Dorsolateral prefrontal cortex (tissue), 122 donors: ENCODE measurements at places on chromosomes 11 and 22. TPM values are rescaled to one million over a fixed set of nuclear protein-coding genes. Genes with fewer than 3 reads are reported as not detected.
A peak's percentile ranks its signal among the peaks of the same experiment; 100 is the strongest.

DNA sequence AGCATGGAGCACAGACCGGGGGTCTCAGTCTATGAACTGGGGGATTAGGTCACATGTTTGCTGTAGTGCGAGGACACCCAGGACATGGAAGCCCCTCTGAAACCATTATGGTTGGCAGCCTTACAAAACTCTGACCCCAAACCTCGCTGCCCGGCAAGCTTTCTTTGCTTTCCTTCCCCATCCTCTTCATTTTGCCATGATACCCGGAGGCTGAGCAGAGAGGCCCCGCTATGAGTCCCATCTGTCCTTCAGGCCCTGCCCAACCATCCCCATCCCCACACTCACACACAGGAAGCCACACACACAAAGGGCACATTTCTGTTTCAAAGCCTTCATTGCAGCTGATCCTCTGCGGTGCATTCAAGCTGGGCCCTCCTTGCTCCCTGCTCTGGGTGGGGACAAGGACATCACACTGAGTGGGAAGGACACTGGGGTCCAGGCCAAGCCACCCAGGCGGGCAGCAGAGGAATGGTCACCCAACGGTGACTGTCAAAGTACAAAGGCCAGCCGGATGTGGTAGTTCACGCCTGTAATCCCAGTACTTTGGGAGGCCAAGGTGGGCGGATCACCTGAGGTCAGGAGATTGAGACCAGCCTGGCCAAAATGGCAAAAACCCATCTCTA lies 176.5 kb downstream of the CTTN start:
- DNase-seq, result no peak

Gene PRRG4
- total RNA-seq, result 0.48 TPM

DNA sequence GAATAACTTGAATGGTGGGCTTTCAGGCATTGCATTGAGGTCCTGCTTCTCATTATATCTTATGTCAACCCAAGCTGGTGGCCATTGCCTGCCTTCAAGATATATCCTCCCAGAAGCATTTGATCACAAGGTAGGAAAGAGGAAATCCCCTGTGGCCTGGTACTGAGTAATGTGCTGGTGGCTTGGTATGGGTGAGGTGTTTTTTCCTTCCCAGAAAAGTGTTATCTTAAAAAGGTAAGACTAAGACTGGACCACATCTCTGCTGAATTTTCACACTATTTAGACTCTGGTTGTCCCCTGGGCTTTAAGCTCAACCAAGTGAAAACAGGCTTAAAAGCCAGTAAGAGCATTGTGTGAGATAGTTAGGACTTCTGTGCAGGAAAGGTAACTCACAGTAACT lies 3.7 kb downstream of the INSC start:
- no peak for DNase-seq

DNA sequence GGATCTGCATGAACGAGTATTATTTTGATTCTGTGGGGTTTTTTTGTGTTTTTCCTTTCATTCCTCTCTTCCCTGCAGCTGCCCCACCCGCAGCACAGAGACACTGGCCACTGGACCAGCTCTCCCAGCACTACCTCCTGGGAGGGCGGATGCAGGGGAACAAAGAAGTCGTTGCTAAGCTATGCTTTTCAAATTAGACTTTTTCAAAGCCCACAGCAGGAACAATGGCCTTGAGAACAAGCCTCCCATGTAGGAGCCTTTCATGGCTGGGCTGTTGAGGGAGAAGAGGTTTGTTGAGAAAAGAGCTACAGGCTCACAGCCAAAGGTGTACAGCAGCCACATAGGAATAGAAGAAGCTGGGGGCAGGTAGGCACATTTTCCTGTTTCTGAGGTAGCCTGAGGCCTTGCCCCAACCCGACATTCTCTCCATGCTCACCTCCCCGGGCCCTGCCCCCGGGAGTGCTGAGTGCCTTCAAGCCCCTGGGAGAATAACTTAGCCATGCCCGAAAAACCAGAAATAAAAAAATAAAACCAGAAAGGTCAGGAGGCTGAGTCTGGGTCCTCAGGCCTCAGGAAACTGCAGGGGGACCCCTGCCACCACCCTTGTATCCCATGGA lies 20.5 kb upstream of the SYT12 start:
- DNase-seq, result no peak

Gene OR4A16
- total RNA-seq, result not detected

GRCh38 chr22:48740086-48740730 lies 1087.5 kb downstream of the BRD1 start:
- DNase-seq, result peak; percentile 44

Gene LDLRAD3
- total RNA-seq, result 16.8 TPM

Gene CASP4
- 12.3 TPM for total RNA-seq

DNA sequence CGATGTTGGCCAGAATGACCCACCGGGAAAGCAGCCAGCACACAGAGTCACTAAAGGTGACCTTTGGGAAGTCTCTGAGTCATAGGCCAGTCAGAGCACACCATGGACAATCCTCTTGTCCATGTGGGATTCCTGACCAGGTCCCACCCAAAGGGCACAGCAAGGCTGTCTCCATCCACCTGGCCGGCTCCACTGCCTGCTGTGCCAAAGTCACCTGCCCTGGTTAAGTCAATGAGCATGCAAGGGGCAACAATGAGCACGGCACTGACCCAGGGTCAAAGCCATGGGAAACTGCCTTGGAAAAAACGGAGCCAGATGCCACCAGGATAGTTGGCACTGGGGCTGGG lies 49.8 kb downstream of the SHANK2 start:
- no peak for DNase-seq

GRCh38 chr22:21938071-21938822 lies 14.4 kb downstream of the PPM1F start:
- DNase-seq, result peak; percentile 96

GRCh38 chr11:2272228-2272945 lies 2.0 kb upstream of the ASCL2 start:
- peak; percentile 34 for DNase-seq

Gene ACR
- total RNA-seq, result 0.65 TPM

Gene SCGB1D2
- total RNA-seq, result 1.9 TPM

- no peak for DNase-seq
Measured at GRCh38 chr11:76134239-76134638, 72.1 kb downstream of the WNT11 start.

DNA sequence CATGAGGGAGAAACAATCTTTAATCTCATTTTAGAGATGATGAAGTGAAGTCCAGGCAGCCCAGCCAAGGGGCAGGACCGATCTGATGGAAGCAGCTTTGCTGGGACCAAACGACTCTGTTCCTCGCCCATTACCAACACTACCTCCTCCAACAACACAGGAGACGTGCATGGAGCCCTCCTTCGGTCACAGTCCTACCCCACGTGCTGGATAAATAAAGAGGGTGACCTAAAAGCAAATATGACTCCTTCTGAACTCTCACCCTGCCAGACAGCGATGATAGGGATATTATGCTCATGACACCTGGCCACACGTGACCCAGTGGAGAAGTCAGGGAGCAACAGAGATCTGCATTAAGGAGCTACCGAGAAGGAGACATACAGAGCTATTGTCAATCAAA lies 26.0 kb downstream of the SCGB1A1 start:
- no peak for DNase-seq

DNA sequence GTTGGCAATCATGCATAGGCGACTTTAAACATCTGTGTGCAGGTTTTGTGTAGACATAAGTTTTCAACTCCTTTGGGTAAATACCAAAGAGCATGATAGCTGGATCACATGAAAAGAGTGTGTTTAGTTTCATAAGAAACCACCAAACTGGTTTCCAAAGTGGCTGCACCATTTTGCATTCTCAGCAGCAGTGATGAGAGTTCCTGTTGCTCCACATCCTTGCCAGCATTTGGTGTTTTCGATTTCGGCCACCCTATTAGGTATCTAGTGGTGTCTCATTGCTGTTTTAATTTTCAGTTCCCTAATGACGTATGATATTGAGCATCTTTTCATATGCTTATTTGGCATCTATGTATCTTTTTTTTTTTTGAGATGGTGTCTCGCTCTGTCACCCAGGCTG lies 62.8 kb upstream of the CCND1 start:
- no peak for DNase-seq

- peak; percentile 82 for DNase-seq
Measured at GRCh38 chr11:122215244-122215992, 99.4 kb upstream of the BLID start.

Gene KCNJ11
- 19.8 TPM for total RNA-seq

Gene ALG9
- 33.4 TPM for total RNA-seq

DNA sequence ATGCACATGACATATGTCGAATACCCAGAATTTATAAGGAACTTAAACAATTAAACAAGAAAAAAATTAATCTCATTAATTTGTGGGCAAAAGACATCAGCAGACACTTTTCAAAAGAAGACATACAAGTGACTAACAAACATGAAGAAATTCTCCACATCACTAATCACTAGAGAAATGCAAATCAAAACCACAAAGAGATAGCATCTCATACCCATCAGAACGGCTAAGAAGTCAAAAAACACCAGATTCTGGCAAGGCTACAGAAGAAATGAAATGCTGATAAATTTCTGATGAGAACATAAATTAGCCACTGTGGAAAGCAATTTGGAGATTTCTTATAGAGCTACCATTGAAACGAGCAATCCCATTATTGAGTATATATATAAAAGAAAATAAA lies 210.6 kb upstream of the LUZP2 start:
- no peak for DNase-seq

GRCh38 chr11:131674051-131674755 lies 303.8 kb downstream of the NTM start:
- DNase-seq, result peak; percentile 89

Gene PHOX2A
- not detected for total RNA-seq

DNA sequence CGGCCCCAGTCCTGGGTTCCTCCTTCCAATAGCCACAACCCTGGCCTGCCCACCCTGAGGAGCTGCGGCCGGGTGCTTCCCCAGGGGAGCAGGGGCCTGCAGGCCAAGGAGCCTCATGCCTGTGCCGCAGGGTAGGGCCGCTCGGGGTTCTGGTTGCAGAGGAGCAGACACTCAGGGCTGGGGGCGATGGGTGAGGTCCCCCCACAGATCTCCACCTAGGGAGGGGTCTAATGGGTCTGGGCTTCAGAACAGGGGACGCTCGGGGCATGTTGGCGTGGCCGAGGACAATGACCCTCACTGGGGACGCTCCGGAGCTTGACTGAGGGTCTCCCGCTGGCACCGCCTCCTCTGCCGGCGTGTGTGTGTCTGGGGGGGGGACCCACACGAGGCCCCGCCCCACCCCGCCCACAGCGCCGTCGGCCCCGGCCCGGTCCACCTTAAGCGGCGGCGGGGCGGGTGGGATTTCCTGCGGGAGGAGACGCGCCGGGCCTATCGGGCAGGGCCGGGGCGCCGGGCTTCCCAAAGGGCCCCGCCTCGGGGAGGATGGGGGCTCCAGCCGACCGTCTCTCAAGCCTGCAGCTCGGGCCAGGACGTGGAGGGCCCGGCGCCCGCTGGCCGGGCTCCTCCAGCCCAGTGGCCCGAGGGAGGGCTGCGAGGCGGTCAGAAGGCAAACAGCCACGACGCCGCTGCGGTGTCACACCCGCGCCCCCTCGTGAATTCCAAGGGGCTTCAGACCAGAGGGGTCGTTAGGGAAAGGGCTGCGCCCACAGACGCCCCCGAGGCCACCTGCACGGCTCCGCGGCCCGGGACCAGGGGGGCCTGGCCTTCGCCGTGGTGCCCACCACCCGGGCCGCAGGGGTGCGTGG lies 640 bp upstream of the ZDHHC8 start:
- peak; percentile 80 for DNase-seq

Gene RAB39A
- total RNA-seq, result 7.0 TPM

DNA sequence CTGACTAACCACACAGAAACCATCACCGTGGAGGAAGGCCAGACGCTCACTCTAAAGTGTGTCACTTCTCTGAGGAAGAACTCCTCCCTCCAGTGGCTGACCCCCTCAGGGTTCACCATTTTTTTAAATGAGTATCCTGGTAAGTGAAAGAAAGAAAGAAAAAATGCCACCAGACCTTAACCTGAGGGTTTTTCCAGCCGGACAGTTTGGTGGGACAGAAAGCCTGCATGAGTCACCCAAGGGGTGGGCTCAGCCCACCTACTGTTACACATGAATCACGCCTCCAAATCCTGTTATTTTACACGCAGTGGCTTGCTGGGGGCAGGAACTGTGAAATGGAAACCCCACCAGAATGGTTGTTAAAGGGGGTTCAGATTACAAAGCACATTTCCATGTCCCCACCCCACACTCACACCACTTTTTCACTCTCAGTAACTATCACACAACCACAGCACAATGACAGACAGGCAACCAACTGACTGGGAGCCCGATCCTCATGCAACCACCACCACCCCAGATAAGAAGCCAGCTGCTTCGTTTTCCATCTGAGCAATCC lies 11.9 kb downstream of the CRTAM start:
- no peak for DNase-seq

GRCh38 chr11:9905960-9906791 lies 242.3 kb downstream of the SWAP70 start:
- DNase-seq, result no peak

GRCh38 chr11:100870138-100870537 lies 183.1 kb downstream of the ARHGAP42 start:
- DNase-seq, result no peak

- no peak for DNase-seq
Measured at GRCh38 chr22:40107851-40108378, 69.8 kb upstream of the TNRC6B start.

DNA sequence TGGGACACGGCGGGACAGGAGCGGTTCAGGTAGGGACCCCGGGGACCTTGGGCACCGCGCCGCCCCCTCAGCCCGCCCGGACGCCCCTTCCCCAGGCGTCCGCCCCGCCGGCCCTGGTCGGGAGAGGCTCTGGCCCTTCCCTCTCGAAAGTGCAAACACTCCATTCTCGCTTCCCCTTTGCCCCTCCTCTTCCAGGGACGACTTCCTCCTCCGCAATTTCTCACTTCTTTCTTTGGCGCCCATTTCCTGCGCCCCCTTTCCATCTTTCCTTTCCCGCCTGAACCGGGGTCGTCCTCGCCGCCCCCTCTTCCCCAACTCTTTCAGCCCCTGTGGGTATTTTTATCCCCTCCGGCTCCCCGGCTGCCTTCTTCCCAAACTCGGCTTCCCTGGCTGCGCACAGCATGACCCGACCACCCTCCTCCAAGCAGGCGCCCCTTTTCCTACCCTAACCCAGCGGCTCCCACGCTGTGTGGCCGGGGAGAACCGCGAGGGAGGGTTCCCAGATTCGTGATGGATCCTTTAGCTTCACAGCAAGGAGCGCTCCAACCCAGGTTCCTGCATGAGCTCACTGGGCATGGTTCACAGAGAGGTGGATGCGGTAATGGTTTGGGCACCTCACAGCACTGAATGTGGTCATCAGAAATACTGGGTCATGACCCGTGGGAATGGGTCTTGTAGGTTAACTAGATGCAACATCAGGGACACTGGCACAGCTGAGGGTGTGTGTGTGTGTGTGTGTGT lies 689 bp downstream of the RAB39A start:
- no peak for DNase-seq

Gene MYOD1
- not detected for total RNA-seq

DNA sequence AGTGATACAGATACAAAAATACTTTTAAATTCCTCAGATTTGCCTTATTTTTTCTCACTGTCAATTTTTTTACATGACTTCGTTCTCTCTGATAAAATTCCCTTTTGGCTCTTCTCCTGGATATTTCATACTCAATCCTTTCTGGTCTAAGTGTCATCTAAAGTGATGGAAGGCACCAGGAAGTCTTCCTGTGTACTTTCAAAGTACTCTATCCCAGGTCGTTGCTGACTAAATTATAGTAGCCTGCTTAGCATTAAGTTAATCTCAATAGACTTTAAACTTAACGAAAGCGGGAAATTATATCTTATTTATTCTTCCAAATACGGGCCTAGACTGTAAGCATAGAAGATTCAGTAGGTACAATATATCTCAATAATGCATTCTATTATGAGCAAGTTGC lies 67.8 kb downstream of the CASP12 start:
- no peak for DNase-seq

Gene DRD2
- 2.1 TPM for total RNA-seq

Gene LRRC75B
- total RNA-seq, result 16.6 TPM

- DNase-seq, result no peak
Measured at GRCh38 chr11:68215524-68216170, 2.6 kb upstream of the KMT5B start.
